ENCODE measurements at places on chromosomes 4 and X.

DNA sequence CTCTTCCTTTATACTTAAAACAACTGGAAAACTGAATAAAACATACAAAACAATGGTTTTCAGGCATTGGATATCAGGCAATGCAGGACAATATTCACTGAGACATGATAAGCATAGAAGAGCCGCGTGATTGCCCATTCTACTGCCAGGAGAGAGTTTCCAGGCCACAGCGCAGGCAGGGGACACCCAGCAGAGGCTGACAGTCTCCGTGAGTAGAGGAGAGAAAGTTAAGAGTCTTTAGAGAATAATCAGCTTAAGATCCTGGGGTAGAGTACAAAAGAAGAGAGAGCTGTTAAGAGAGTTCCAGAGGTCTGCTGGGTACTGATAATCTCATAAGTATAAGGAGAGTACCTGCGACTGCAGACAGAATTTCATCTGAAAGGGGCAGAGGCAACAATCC is 18.4 kb upstream of the FRAS1 start:
- DNase-seq: no peak

GRCh38 chr4:2313366-2313765 is 51.5 kb upstream of the MXD4 start:
- DNase-seq: no peak

DNA sequence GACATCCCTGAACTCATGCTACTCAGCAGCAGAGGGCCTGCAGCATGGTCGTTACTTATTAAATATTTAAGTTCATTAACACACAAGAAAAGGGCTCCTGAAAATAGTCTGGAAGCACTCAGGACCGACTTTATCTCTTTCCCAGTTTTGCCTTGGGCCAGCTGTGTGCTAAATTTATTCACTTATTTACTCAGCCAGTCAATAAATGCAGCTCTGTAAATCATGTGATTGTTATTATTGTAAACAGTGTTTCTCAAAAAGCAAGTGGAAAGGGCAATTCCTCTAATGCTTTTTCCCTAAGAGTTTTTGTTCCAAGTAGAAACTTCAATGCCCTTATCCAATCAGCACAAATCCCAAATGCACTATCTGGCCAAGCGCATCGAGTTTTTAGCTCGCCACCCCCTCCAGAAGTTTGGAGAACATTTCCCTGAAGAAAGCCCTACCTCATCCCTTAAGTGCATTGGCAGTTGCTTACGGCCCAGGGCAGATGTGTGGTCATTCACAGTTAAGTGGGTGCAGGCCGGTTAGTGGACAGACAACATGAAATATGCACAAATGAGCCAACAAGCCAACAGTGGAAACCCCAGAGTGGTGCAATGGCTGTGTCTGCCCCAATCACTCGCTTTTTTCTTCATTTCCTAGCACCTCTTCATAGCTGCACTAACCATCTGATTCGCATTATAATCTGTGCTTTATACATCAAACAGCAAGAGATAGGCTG is 125.8 kb downstream of the SMIM20 start:
- no peak for DNase-seq

DNA sequence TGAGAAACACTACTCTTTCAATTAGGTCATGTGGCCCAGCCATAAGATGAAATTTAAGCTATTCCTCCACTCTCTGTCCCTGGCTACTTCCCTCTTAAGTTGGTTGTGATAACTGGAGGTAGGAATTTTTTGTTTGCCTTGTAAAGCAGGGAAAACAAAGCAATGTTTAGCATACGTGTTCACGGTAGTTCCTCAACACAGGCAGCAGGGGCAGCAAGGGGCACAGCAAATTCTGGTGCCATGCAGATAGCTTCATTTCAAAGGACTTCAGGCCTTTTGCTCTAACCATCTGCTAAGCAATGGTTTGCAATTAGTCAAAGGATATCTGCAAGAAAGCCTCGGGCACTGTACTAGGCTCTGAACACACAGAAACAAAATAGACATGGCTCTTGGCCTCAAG is 330.2 kb downstream of the ZIC3 start:
- no peak for DNase-seq

- no peak for DNase-seq
Observed at GRCh38 chr4:63171341-63171740, 1237.9 kb downstream of the TECRL start.

DNA sequence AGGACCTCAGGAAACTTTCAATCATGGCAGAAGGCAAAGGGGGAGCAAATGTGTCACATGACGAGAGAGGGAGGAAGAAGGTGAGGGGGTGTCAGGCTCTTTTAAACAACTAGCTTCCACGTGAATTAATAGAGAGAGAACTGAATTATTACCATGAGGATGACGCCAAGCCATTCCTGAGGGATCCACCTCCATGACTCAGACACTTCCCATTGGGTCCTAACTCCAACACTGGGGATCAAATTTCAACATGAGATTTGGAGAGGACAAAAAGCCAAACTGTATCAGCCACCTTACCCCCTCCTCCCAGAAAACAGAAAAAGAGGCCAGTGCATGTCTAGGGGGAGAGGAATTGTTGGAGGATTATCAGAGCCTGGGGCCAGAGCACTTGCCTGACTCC is 40.4 kb upstream of the LAS1L start:
- DNase-seq: no peak

DNA sequence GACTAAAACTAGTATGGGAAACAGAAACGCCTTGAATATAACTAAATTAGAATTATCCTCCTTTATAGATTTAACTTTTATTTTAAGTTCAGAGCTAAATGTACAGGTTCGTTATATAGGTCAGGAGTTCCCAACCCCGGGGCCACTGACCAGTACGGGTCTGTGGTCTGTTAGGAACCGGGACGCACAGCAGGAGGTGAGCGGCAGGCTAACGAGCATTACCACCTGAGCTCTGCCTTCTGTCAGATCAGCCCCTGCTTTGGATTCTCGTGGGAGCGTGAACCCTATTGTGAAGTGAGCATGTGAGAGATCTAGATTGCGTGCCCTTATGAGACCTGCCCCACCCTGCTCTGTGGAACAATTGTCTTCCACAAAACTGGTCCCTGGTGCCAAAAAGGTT is 51.0 kb downstream of the FAT4 start:
- DNase-seq: no peak

GRCh38 chr4:36243355-36244256 is 708 bp downstream of the ARAP2 start:
- DNase-seq: peak; percentile 23

GRCh38 chr4:90215286-90215685 is 88.1 kb downstream of the CCSER1 start:
- DNase-seq: no peak

DNA sequence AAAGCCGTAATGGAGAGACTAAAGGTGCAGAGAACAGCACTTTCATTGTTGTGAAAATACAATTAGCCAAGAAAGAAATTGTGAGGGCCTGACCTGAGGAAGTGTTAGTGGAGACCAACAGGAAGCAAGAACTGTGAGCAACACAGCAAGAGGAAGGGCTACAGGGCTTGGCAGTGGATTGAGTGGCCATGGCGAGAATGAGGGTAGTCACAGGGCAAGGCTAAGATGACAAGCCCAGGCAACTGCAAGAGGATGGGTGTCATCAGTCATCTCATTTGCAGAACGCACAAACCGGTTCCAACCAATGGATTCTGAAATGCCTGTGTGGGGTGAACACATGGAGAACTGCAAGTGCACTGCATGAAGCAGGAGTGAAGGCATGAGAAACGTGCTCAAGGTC is 3.6 kb downstream of the SLC10A6 start:
- DNase-seq: no peak

- no peak for DNase-seq
Observed at GRCh38 chrX:19772096-19772821, 115.1 kb downstream of the SH3KBP1 start.

- no peak for DNase-seq
Observed at GRCh38 chrX:2848871-2849301, 20.2 kb downstream of the GYG2 start.

DNA sequence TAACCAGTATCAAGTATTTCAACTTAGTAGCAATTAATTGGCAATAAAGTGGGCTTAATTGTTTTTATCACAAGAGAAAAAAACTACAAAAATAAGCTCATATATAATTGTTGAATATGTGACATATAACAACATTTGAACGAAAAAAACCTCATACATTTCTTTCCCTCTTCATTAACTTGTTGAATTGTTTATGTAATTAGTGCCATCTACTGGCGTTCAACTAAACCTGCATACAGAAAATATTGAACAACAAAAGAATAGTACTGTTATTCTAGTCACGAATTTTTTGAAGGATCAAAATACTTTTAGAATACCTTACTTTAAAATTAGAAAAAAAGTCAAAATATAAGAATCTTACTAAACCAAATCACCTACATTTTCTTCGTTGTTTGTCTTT is 586.5 kb upstream of the FTHL17 start:
- no peak for DNase-seq

DNA sequence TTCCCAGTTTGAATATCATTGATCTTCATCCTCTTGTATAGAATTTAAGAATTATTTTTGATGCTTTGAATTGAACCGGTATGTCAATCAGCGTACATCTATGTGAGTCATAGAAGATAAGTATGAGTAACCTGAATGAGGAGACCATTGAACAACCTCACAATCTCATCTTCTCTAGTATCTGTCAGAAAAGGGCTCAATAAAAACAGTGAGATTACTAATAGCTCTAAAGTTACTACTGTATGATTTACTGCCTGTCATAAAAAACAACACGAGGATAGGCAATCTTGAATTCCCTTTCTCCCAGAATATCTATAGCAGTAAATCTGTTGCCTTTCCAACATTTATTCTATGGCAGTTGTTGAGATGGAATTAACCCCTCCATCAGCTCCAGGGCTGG is 36.1 kb downstream of the PHOX2B start:
- DNase-seq: no peak

DNA sequence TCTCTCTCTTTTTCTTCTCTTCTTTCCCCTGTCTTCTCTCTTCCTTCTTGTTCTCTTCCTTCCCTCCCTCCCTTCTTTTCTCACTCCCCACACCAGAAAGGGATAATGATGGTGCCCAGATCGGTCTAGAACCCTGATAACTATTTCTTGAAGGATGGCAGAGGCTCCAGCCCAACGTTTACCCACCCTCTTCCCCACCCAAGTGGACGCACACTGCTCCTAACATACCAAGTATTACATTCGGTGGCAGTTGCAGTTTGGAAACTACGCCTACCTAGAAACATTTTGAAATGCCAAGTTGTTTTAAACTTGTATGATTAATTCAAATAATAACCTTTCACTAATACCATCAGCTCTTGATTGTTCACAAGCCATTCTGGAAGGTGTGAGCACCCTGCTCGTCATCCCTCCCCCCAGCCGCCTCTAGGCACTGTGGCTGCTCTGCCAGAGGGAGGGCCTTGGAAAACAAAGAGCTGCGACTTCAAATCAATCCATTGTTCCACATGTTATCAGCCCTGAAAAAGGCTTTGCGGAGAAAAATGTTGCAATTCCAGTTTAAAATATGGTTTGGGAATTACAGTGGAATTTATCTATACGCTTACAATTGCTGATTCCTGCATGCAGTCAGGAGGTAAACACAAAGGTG is 1017.5 kb upstream of the TENM3 start:
- no peak for DNase-seq

DNA sequence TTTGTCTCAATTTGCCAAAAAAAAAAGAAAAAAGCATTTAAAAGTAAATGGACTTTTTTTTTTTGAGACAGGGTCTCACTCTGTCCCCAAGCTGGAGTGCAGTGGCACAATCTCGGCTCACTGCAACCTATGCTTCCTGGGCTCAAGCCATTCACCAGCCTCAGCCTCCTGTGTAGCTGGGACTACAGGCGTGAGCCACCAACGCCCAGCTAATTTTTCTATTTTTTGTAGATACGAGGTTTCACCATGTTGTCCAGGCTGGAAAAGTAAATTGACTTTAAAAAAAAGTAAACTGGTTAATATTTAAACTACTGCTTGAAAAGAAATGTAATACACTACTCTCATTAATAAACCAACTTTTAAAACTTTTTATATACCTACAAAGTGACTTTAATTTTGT is 5.9 kb downstream of the AIFM1 start:
- no peak for DNase-seq

GRCh38 chrX:46321676-46322075 is 223.5 kb downstream of the ZNF674 start:
- no peak for DNase-seq

DNA sequence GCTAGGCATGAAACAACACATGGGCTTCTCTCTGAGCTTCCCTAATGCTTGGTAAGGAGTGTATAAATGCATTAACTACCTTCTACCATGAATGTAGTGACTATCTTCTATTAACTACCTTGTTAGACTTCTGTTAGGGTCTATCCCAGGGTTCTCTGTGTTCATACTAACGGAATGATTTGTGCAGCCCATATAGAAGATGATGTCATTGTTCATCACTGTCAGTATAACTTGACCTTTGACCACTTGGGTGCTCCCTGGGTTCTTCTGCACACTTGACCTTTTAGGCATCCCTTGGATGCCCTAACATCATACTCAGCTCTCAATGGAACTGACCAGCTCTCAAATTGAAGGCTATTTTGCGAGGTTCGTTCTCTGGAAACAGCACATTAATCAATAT is 30.8 kb upstream of the CT47C1 start:
- no peak for DNase-seq

GRCh38 chr4:925171-925570 is 6.9 kb downstream of the GAK start:
- no peak for DNase-seq

DNA sequence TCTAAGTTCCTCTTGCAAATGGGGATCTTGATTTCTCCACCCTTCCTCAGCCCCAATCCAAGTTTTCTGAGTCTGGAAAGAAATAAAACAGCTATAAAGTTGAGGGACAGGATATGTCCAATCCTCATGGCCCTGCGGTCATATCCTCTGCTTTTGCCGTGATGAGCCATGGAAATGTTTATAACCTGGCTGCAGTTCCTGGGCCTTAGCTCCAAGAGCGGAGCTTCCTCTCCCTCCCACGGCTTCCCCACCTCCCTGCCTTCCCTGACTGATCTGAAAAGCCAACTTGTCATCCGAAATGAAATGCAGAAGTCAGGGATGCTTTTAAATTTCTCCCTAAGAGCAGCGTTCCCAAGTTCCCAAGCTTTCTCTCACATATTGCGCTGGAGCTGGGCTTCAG is 221.5 kb upstream of the SFRP2 start:
- DNase-seq: no peak

GRCh38 chr4:173088144-173088543 is 80.5 kb upstream of the GALNT7 start:
- DNase-seq: no peak

GRCh38 chr4:182139491-182139890 is 103.7 kb upstream of the TENM3 start:
- DNase-seq: no peak

GRCh38 chrX:136828830-136829229 is 48.1 kb upstream of the ARHGEF6 start:
- DNase-seq: no peak

- DNase-seq: no peak
Observed at GRCh38 chr4:41339812-41340809, 83.4 kb downstream of the UCHL1 start.

DNA sequence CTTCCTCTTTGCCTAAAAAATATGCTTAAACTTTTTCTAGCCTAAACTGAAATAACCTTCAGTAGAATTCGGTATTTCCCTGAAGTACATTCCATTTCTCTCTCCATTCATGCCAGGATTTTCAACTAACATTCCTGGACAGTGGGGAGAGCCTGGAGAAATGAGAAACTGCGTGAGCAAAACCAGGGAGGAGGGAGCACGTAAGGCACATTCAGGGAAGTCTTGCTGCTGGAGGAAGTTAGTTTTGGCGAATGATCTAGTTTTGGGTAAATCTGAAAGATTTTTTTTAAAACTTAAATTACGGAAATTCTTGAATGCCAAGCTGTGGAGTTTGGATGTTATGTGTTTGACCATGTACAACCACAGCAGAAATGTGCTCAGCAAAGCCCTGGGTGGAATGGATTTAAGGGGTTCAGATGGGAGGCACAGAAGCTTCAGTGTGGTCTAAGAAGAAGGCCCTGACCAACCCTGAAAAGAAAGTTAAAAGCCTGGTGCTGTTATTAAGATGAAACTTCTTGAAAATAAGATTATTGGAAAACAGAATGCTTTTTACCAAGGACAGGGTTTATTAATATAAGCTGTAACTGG is 347.8 kb downstream of the ANK2 start:
- no peak for DNase-seq
